Cardiac ventricle fibroblast (primary cell): ENCODE measurements at places on chromosomes 2 and 18. TPM values are rescaled to one million over a fixed set of nuclear protein-coding genes. Genes with fewer than 3 reads are reported as not detected.

COLEC11 gene
- total RNA-seq, result 8.2 and 13.2 TPM in 2 replicates

SLC16A14 gene
- 0.06 TPM in 1 of 2 replicates, not detected in the other for total RNA-seq

CCT4 gene
- total RNA-seq, result 93.3 and 97.8 TPM in 2 replicates

CD28 gene
- total RNA-seq, result not detected in 2 replicates

RAB27B gene
- total RNA-seq, result 1.1 and 1.5 TPM in 2 replicates

PIK3C3 gene
- 41.0 and 44.7 TPM in 2 replicates for total RNA-seq

ESCO1 gene
- 10.0 and 10.7 TPM in 2 replicates for total RNA-seq

RNU2-63P gene
- total RNA-seq, result not detected in 2 replicates

EFHD1 gene
- 0.37 and 0.98 TPM in 2 replicates for total RNA-seq

MAP2 gene
- 5.8 and 6.0 TPM in 2 replicates for total RNA-seq

TLX2 gene
- not detected in 2 replicates for total RNA-seq

NYAP2 gene
- not detected in 2 replicates for total RNA-seq

GALNT13 gene
- 0.25 and 6.4 TPM in 2 replicates for total RNA-seq

CFC1 gene
- total RNA-seq, result not detected in 2 replicates

PLA2R1 gene
- total RNA-seq, result 17.7 and 20.8 TPM in 2 replicates

ST3GAL5 gene
- total RNA-seq, result 7.7 and 9.3 TPM in 2 replicates

IFIH1 gene
- 5.2 and 5.4 TPM in 2 replicates for total RNA-seq

ABCG8 gene
- not detected in 2 replicates for total RNA-seq

EEF1B2 gene
- 373 and 374 TPM in 2 replicates for total RNA-seq

TRIB2 gene
- 49.5 and 85.8 TPM in 2 replicates for total RNA-seq

BOLL gene
- not detected in 2 replicates for total RNA-seq

CDH19 gene
- 44.0 and 53.5 TPM in 2 replicates for total RNA-seq

CFAP53 gene
- total RNA-seq, result 0.62 and 0.78 TPM in 2 replicates

GALNT3 gene
- total RNA-seq, result 0.20 and 0.69 TPM in 2 replicates
